ENCODE measurements at places on chromosomes 6 and 20.

DNA sequence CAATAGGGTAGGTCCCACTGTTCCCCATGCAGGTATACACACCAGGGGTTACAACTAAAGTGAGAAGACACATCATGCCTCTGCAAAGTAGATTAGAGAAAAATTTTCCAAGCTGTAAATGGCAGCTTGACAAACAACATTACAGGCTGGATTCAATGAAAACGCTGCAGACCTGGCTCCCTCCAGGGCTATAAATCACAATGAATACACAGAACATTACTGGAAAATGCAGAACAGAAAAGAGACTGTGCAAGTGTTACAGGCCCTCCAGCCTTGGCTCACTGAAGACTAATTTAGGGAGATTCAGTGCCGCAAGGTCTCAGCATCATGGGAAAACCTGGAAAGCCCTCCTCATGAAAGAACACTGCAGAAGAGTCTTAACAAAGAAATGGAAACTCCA, 207.8 kb downstream of the KHDC1L start:
- no peak for DNase-seq

DNA sequence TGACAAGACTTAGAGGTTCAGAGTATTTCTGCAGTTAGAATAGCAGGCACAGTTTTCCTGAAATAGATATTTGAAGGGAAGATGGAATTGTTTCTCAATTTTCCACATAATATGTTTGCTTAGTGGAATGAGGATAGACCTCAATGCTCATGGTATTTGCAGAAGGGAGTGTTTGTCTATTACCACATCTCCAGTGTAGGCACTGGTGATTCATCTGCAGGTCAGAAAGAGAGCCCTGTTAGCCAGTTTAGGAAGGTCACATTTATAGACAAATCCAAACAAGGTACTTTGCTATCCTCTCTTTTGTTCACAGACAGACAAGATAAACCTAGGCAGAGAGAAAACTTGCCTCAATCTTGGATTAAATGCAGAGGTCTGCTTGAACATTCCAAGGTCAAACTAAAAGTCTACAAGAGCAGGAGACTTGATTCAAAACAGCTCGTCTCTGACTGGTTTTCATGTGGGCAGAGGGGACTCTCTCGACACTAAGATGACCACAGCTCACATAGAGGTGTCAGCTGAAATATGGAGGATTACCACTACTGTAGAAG, 22.8 kb downstream of the ISM1 start:
- DNase-seq = no peak

DNA sequence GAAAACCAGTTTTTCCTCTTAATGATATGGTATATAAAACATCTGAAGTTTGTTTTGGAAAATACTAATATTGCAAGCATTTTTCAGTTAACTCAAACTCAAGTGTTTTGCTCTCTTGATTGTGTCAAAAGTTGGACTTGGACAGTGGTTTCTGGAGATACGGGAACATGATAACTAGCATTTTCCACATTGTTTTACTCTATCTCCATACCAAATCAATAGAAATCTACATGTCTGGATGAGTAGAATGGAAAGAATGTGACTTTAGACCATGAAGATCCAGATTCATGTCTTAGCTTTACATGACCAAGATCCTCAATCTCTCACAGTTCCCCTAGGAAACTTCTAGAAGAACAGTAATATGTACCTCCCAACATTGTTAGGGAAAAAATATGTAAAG, 22.2 kb upstream of the FBXO30 start:
- no peak for DNase-seq

DNA sequence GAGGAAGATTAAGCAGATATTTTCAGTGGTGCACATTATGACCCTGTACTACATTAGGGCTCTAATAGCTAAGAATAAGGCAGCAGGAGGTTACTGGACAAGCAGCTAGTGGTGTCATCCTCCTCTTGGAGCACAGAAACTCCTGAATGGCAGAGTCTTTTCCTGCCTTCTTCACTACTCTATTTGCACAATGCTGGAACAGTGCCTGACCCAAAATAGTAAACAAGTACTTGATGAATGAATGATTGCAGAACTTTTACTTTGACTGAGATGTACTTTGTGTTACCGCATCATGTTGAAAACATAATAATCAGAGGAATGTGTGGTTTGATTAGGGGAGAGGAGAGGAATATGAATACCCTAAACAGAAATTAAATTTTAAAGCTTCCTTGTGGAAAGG, 30.0 kb upstream of the UST start:
- no peak for DNase-seq

DNA sequence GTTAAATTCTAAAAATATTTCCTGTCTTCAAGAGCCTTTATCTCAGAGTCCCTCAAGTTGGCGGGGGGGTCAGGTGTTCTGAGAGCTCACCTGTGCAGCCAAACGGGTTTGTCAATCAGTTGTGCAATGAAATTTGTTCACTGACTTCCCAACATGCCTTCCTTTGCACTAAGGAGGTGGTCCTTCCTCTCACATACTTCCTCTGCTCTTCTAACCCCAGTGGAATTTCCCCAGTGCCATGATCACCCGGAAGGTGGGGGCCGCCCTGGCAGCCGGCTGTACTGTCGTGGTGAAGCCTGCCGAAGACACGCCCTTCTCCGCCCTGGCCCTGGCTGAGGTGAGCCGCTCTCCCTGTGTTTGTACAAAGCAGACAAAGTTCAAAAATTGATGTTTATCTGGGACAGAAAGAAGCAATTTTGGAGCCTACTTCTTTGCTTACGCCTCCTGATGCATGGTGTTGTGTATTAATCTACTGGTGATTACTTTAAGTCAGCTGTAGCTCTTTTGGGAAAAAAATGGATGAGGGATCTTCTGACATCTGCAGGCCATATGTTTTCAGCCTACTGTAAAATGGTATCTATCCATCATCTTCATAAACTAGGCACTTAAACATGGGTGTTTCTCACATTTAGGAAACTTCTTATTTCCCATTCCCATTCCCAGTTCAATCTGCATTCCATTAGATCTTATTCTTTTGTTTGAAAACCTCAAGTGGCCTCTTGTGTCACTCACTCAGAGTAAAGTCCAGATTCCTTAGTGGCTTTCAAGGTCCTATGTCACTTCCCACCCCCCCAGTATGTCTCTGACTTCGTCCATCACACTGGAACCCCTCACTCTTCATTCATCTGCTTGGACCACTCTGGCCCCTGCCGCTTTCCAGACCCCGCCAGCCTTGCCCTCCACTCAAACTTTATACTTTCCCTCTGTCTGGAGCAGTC, 10.1 kb downstream of the ALDH5A1 start:
- no peak for DNase-seq

DNA sequence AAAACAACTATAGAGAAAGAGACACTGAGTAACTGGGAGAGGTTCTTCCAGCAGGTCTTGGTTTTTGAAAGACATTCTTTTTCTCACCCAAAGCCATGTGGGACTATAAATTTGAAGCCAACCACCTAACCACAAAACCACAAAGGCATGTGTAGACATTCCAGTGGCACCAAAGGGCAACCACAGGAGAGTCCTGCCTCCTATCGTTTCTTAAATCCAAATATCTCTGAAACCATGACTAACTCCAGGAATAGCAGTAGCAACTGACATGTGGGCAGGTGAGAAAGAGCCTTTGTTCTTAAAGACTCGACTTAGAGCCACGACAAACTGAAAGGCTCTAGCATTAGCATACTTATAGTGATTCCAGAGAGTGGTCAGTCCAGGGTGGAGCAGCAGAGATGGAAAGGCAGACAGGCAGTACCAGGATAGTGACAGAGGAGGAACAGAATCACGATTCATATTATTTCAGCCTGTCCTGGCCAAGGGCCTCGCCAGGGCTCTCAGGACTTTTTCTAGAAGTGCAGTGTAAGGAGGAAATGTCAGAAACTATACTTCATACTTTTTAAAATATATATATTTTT, 9.4 kb upstream of the COL9A1 start:
- DNase-seq = no peak

- DNase-seq = no peak
Measured at GRCh38 chr6:106520711-106521401, 108.4 kb downstream of the RTN4IP1 start.

- no peak for DNase-seq
Measured at GRCh38 chr6:119960036-119960435, 610.5 kb upstream of the MAN1A1 start.

- DNase-seq = no peak
Measured at GRCh38 chr6:6856538-6857523, 250.9 kb upstream of the RREB1 start.

GRCh38 chr6:62982951-62983350, 228.3 kb upstream of the FKBP1C start:
- DNase-seq = no peak

GRCh38 chr6:41408576-41408975, 73.2 kb downstream of the NCR2 start:
- DNase-seq = no peak

- peak; percentile 68 for DNase-seq
Measured at GRCh38 chr6:37537548-37537947, 37.9 kb upstream of the CCDC167 start.

All from NCI-H524 (cell line).